ENCODE measurements at places on chromosomes 1 and 21. TPM values are rescaled to one million over a fixed set of nuclear protein-coding genes. Genes with fewer than 3 reads are reported as not detected.
A peak's percentile ranks its signal among the peaks of the same experiment; 100 is the strongest.

GRCh38 chr1:232980986-232981560 lies 30.7 kb downstream of the NTPCR start:
- DNase-seq = no peak

The VTCN1 gene
- not detected for total RNA-seq

DNA sequence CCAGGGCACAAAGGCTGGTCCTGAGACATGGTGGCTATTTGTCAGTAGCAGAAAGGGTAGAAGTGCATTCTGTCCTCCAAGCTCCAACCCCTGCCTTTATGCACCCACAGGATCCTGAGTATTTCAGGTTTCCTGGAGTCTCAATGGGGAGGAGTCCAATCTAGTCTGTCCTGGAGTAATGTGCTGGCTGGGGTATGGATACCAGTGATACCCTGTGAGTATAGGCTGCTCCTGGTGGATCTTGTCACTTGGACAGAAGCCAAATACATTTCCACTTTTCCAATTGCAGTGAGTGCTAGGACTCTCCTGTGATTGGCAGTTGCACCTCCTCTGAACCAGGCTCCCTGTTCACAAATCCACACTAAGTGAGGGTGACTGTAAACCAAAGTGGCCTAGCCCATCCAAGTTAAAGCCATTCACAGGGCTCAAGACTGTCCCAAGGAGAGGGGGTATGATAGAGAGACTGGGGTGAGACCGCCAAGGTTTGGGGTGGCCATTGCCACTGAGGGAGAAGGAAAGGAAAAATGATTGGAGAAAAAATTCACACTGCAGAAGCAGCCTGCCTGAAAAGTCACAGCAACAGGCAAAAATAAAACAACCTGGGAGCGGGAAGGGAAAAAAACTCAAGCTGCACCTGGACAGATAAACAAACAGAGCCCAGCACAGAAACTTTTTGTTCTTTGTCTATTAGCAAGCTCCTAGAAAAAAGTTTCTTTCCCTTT lies 163.4 kb upstream of the ETV3 start:
- no peak for DNase-seq

The C4BPA gene
- total RNA-seq = not detected

The CLCA4 gene
- not detected for total RNA-seq

DNA sequence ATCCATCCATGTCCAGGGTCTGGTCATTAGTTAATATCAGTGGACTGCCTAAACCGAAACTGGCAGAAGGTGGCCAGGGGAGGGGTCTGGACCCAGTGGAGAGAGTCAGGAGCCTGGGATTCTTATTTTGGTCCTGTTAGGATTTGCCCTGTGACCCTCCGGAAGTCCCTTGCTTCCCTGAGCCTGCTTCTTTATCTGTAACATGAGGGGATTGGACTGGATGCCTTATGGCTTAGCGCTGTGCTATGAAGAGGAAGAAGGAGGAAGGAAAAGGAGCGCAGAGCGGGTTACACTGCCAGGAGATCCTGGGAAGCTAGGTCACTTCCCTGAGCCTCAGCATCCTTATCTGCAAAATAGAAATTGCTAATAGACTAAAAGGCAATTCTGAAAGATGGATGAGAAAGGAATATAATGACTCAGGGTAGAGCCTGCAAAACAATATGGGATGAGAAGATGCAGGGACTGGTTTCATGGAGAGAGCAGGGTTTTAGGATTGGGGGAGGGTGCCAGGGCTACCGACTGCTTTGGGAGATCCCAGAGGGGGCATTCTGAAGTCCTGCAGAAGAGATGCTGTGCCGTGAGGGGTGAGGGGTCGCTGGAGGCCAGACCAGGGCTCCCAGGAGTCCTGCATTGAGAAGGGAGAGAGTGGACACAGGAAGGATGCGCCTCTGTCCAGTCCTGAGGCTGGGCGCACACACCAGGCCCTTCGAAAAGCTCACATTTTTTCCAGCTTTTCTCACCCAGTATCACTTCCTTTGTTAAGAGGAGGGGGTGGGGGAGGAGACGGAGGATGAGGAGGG lies 460 bp upstream of the ADORA1 start:
- peak; percentile 66 for DNase-seq

All from G401 (cell line).